ENCODE measurements at places on chromosomes 4 and X.

DNA sequence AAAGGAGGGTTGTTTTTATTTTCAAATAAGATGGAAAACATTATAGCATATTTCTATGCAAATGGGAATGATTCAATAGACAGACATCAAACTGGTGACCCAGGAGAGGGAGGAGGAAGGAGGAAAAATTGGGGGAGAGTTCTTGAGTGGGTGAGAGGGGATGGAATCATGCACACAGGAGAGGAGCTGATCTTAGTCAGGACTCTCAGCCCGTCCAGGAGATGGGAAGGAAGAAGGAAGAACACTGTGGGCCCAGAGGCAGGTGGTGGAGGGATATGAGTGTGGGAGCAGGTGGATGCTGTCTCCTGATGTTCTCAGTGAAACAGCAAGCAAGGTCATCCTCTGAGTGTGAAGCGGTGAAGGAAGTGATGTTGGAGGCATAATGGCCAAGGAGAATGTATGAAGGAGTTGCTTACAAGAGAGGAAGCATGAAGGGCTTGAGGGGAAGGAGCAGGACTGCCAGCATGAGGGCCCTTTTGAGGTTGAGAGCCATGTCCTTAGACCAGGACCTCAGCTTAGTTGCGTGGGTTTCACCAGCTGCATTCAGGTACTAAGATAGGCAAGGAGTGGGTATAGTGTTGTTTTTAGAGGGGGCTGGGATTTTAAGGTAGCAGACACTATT, 161.7 kb upstream of the NAP1L5 start:
- DNase-seq: no peak

GRCh38 chr4:160685729-160686128, 1478.1 kb downstream of the FSTL5 start:
- DNase-seq: no peak

- no peak for DNase-seq
Observed at GRCh38 chr4:168683595-168683994, 186.7 kb downstream of the PALLD start.

DNA sequence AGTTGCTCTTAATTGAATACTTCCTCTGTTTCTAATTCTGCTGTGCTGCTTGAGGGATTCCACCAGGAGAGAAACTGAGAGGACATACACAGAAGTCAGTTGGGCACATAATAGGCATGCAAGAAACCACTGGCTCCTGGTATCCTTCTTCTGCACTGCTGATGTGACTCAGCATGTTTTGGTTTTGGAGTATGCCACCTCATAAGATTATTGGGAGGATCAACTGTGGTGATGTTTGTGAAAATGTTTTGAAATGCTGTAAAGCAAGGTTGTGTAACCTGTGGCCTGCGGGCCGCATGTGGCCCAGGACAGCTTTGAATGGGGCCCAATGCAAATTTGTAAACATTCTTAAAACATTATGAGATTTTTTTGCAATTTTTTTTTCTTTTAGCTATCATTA, 119.6 kb downstream of the GATB start:
- no peak for DNase-seq

DNA sequence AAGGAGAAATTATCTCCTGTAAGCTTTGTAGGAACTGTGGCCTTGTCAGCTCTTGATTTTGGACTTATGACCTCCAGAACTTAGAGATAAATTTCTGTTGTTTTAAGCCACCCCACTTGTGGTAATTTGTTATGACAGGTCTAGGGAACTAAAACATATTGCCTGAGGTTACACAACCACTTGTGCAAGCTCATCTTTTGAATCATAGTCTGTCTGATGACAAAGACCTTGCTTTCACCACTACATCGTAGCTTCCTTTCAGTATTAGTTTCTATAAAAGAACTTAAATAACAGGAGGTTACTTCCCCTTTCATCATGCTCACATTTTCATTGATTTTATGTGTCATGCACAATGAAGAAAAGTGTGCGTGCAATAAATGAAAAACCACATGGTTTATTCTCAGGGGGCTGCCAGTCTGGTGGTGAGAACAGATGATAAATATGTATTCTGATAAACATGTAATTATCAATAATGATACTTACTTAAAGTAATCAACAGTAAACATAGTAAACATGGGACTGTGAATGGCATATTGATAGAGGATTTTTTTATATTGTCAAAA, 690.0 kb upstream of the HS3ST1 start:
- DNase-seq: no peak

GRCh38 chrX:44997282-44997812, 124.4 kb downstream of the KDM6A start:
- DNase-seq: no peak

DNA sequence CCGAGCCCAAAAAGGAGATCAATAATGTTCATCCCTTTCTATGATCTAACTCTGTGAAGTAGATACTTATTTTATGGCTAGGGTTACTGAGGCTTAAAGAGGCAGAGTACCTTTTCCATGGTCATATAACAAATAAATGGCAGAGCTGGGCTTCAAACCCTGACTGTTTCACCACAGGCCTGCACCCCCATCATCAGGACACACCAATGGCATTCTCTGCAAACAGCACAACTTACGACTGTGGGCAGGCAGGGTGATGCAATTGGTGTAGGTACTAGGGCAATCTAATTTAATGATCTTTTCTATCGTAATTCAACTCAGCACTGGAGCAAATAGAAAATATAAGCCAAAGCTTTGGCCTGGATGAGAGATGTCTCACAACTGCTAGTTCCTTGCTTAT, 118.8 kb upstream of the CBR4 start:
- no peak for DNase-seq

DNA sequence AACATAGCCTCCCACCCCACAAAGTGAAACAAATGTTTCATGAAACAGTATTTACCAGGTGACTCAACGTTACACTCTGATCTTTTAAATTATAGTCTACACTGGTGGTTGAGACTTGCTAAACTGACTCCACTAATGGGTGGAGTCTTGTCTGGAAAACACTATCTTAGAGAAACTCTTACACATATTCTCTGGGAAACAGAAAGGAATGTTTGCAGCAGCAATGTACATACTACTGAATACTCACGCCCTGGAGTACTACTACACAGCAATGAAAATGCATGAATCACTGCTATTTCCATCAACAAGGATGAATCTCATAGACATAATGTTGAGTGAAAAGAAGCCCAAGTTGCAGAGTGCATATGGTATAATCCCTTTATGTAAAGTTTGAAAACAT, 208.5 kb upstream of the IGFBP7 start:
- no peak for DNase-seq

DNA sequence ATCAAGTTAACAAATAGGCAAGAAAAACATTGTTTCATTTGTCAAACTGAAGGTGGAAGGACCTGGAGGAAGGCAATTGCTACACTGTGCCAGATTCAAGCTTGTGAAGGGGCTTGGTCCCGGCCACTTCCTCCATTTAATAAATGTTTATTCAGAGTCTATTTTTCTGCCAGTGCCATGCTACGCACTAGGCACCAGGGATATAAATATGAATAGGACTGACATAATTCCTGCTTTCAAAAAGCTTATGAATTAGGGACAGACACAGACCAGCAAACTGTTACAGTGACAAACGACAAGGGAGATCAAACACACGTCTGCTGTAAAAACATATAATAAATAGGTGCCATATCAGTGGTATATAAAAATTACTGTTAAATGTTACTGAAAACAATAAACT, 571 bp downstream of the TLR6 start:
- no peak for DNase-seq

- no peak for DNase-seq
Observed at GRCh38 chr4:123064390-123064789, 142.0 kb upstream of the NUDT6 start.

DNA sequence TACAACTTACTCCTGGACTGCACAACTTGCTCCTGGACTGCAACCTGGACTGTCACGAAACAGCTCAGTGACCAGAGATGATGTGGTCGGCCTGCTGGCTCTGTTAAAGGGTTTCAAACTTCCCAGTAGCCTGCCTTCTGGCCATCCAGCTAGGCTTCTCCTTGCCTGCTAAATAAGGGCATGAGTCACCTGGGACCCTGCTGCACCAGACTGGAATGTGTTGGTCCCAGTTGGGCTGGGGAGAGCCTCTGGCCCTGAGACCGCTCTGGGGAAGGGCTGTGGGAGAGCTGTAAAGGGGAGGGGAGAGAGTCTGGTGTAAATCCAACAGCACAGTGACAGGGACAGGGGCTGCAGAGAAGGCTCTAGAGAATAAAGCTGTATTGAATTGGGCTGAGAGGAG, 165.8 kb downstream of the VSIG4 start:
- DNase-seq: no peak

DNA sequence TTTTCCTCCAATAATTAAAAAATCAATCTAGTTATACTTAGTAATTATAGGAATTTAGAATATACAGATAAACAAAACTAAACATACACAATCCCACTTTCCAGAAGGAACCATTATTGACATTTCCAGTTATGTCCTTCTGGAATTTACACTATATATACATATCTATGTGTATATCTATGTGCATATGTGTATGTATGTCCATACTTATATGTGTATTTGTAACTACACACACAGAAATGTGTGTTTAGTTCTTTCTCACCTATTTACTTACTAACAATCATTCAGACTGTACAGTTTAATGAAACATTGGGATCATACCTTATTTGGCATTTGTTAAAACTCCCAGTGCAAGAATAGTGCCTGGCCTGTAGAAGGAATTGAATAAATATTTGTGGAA, 126.4 kb downstream of the FHIP1A start:
- no peak for DNase-seq

GRCh38 chr4:16992566-16993225, 94.3 kb upstream of the LDB2 start:
- no peak for DNase-seq

- no peak for DNase-seq
Observed at GRCh38 chr4:825063-825970, 612 bp downstream of the CPLX1 start.

GRCh38 chrX:3648084-3648483, 65.4 kb downstream of the PRKX start:
- no peak for DNase-seq

GRCh38 chr4:173247321-173247720, 78.7 kb downstream of the GALNT7 start:
- no peak for DNase-seq

GRCh38 chrX:1026263-1027015, 186.0 kb downstream of the CRLF2 start:
- no peak for DNase-seq

DNA sequence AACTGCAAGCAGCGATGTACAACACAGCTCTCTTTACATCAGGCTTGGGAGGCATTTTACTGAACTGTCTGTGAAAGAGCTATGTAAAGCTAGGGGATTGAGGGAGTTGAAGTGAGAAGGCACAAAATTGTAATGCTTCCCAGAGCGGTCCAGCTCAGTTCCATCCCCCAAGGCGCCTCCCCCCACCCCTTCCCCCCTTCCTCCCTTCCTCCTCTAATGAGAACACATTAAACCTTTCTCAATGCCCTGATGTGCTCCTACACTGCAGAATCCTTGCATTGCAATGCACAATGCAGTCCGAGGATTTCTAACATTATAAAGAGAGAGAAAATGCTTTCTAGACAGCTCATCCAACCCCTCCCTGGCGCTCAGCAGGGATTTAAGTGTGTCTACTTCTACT, 73.9 kb downstream of the CXXC4 start:
- DNase-seq: no peak

- no peak for DNase-seq
Observed at GRCh38 chr4:81786766-81787165, 315.1 kb upstream of the RASGEF1B start.

DNA sequence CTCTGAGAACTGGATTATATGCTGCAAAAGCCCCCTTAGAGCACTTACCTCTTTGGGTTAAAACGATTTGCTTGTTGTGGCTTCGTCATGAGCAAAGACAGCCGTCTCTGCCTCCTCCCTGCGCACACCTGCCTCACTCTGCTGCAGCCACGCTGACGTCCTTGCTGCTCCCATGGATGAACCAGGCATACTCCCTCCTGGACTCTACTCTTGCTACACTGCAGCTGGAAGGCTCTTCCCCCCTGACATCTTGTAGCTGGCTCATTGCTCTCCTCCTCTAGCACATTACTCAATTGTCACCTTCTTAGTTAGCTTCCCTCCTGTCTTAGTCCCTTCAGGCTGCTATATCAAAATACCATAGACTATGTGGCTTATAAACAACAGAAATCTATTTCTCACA, 59.3 kb downstream of the FAM114A1 start:
- DNase-seq: no peak

GRCh38 chrX:63275127-63275526, 76.0 kb downstream of the SPIN4 start:
- DNase-seq: peak; percentile 22

DNA sequence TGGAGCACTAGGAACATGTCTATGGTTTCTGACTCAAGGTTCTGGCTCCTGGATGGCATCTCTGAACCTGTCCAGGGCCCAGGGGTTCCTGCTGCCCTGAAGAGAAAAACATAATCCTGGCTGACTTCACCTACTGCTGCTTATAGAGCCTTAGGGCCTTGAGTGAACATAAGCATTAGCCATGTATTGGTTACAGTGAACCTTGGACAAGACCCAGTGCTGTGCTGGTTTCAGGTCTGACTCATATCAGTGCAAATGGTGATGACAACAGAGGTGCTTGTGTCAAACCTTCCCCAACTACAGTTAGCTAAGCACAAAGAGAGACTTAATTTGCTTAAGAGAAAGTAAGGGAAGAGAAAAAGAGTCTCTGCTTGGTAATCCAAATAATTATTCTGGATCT, 1047.2 kb downstream of the GLUD2 start:
- no peak for DNase-seq

- DNase-seq: no peak
Observed at GRCh38 chrX:122567911-122568310, 616.2 kb upstream of the GRIA3 start.

DNA sequence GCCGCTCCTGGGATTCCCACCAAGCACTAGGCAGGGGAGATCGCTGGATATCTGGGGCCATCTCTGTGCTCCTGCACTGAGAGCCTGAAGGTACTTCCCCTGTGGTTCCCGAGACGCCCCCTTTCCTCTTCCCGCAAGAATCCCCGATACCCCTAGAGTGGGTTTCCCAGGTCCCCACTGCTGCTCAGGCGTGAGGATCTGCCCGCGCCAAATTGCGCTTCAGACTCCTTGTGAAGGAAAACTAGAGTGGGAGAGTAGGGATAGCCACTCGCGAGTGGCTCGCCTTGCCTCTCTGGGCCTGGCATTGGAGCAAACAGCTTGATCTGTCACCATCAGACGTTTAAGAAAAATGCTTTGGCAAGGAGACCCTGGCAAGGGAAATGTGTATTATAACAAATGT, 1.5 kb downstream of the IL1RAPL2 start:
- no peak for DNase-seq

DNA sequence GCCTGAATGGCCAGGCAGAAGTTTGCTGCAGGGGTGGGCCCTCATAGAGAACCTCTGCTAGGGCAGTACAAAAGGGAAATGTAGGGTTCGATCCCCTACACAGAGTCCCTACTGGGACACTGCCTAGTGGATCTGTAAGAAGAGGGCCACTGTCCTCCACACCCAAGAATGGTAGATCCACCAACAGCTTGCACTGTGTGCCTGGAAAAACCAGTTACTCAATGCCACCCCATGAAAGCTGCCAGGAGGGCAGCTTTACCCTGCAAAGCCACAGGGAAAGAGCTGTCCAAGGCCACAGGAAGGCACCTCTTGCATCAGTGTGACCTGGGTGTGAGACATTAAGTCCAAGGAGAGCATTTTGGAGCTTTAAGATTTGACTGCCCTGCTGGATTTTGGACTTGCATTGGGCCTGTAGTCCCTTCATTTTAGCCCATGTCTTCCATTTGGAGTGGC, 781.6 kb downstream of the TRAM1L1 start:
- DNase-seq: no peak

Data from head of caudate nucleus (tissue), 42 donors.